Left renal pelvis (tissue), 4 donors: ENCODE measurements at places on chromosomes 16 and 17. TPM values are rescaled to one million over a fixed set of nuclear protein-coding genes. Genes with fewer than 3 reads are reported as not detected.

The ZSCAN10 gene
- not detected for polyA plus RNA-seq

The SCARF1 gene
- 5.3 TPM for polyA plus RNA-seq

GRCh38 chr17:10702574-10702973 lies 5.2 kb downstream of the ADPRM start:
- DNase-seq, result no peak

The TBC1D3H gene
- polyA plus RNA-seq, result not detected

GRCh38 chr16:21717608-21718007 lies 53.8 kb downstream of the OTOA start:
- DNase-seq, result no peak

DNA sequence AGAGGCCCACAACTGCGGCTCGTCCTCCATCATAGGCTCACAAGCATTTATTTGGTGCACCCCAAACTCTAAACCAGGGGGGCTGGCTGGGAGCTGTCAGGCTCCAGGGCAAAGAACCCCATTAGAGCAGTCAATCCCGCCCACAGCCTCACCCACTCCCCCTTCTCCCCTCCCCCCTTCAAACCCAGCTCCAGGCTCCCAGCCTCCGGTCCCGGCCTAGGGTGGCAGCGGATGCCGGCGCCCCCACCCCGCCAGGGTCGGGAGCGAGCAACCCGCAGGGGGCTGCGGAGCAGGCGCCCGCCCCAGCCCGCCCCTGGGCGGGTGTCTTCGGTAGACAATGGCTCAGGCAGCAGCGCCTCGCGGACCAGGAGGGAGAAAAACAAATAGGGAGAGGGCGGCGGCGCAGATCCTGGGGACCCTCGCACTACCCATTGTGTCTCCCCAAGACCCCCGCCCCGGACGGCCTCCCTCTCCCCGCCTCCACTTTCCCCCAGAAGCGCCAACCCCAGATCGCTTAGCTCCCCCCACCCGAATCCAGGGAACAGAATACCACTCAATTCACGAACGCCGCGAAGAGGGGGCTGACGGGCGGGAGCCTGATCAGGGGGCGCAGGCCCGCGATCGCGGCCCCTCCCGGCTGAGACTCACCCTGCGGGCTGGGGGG lies 572 bp downstream of the FAM171A2 start:
- no peak for DNase-seq

DNA sequence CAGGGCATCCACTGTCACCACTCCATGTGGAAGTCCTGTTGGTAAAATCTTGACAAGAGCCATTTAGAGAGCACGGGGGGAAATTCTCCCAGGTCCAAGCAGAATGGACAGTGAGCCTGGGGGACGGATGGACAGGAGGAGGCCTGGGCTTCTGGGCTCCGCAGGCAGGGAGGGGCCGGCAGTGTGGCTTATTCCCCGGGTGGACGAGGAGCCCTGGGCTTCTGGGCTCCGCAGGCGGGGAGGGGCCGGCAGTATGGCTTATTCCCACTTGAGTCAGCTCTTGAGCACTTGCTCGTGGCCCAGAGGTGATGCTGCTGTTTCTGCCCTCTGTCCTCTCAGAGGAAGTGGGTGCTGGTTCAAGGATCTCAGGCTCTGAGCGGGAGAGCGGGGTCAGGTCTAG lies 22.2 kb upstream of the RPL13 start:
- no peak for DNase-seq

- DNase-seq, result no peak
These were observed 74.2 kb upstream of the NLK start for GRCh38 chr17:27968206-27968732.

The MYH3 gene
- 5.8 TPM for polyA plus RNA-seq

The CIITA gene
- 6.7 TPM for polyA plus RNA-seq

DNA sequence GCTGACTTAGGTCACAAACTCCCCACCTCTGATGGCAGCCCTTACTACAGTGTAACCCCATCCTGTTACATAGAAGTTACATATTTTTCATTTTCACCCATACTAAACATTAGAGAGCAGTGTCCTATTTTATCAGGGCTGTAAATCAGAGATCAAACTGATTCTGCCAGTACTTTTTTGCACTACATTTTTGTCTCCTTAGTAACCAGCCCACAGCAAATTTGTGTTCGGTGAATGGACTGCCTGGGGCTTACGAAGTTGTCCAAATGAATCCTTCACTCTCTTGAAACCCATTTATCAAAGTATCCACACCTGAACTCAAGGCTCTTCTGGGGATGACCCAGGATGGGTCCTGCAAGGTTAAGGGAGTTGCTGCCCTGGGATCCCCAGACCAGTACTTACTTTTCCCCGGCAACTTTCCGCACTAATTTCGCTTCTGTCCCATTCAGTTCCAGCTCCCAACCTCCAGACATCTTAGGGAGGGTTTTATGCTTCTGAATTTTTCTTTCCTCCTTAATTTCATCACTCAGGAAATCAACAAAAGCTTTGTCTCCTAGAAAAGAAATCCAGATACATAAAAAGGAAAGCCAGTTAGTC lies 1.1 kb downstream of the C1QBP start:
- no peak for DNase-seq

DNA sequence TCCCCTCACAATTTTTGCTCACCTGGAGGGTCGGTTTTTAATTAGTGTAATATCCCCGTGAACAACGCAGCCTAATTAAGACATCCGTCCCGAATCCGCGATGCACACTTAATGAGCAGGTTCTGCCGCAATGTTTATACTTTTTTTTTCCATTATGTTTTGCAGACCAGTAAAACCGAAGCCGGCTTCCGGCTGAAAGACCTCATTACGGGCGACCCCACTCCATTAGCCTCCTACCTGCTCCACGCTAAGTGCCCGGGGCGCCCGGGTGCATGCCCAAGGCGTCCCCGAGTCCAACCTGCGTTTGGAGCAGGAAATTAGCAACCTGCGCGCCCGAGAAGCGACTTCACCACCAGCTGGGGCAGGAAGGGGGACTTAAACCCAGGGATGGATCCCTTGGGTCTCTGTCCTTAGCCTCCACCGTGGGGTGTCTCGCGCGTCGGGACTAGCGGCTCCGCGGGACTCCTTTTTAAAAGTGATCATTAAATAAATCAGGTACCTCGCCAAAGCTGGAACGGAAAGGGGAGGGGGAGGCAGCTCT lies 1.7 kb downstream of the RBFOX3 start:
- no peak for DNase-seq

DNA sequence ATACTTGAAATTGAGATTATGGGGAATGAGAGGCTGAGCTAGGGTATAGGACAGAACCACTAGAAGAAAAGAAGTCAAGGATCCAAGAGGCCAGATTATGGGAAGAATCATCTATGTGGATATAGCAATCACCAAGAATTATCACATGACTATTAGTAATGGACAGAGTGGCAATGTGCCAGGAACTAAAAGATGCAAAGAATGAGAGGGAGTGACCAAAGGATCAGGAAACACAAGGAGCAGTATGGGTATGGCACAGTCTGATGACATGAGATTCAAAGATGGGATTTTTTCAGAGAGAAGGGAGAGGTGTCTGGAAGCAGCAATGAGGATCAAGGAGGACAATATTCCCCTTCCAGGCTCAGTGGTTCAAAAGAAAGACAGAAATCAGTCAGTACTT lies 212.2 kb downstream of the AATF start:
- no peak for DNase-seq

DNA sequence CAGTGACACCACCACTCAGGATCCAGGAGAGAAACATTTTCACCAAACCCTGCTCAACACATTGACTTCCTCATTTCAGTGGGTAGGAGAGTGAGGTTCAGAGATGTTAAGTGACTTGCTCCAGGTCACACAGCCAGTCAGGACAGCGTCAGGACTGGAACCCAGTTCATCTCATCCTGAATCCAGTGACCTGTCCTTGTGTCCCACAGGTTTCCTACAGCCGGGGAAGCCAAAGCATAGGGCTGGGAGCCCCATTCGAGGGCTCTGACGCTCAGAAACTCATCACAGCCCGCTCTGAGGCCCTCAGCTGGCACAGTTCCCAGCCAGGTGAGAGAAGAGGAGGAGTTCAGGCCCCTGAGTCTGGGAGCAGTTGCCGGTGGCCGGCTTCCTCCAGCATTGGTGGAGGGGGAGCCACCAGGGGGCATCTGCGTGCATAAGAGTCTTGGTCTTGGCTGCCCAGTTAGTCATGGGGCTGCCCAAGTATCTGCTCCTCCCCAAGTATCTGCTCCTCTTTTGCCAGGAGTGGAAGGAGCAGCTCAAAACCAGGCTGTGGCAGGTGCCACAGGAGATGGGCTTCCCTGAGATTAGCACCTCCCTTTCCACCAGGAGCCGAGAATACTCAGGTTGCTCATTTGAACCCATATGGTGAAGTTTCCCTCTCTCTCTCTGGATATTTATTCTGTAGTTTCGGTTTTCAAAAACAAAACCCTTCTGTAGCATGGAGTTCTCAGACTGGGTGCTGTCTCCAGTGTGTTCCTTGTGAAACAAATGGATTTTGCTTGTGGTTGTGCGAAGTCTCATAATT lies 56.0 kb downstream of the TNFRSF13B start:
- DNase-seq, result no peak

- DNase-seq, result no peak
These were observed 29.1 kb upstream of the IRX6 start for GRCh38 chr16:55294931-55295342.

The FBXW10 gene
- 0.68 TPM for polyA plus RNA-seq

- DNase-seq, result no peak
These were observed 1.1 kb downstream of the ACTG1 start for GRCh38 chr17:81511554-81511803.

DNA sequence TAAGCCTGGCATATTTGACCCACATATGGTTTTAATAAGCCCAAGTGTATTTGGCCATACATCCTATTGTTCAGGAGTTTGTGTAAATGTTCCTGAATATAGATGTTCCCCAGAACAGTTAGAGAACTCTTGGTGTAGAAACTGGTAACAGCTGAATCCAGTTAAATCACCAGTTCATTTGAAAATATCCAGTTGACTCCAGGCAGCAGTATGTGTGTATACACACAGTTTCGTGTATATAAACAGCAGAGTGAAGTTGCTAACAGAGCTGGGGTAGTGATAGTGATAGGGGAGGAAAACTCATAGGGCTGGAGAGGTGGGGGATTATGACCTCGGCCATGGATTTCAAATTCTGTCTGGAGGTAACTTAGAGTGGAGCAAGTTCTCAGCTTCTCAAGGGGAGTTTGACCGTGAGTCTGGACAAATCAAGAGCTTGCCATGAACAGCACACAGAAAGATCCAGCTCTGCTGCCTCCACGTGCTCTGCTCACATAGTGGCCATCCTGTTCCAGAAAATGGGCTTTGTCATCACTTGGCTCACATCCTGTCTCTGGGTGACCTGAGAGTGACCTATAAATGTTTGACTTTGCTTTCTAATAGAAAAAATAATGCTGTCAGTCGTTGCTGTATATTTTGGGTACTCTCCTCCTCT lies 30.6 kb upstream of the MMD start:
- DNase-seq, result no peak

The RAB37 gene
- polyA plus RNA-seq, result 5.6 TPM

DNA sequence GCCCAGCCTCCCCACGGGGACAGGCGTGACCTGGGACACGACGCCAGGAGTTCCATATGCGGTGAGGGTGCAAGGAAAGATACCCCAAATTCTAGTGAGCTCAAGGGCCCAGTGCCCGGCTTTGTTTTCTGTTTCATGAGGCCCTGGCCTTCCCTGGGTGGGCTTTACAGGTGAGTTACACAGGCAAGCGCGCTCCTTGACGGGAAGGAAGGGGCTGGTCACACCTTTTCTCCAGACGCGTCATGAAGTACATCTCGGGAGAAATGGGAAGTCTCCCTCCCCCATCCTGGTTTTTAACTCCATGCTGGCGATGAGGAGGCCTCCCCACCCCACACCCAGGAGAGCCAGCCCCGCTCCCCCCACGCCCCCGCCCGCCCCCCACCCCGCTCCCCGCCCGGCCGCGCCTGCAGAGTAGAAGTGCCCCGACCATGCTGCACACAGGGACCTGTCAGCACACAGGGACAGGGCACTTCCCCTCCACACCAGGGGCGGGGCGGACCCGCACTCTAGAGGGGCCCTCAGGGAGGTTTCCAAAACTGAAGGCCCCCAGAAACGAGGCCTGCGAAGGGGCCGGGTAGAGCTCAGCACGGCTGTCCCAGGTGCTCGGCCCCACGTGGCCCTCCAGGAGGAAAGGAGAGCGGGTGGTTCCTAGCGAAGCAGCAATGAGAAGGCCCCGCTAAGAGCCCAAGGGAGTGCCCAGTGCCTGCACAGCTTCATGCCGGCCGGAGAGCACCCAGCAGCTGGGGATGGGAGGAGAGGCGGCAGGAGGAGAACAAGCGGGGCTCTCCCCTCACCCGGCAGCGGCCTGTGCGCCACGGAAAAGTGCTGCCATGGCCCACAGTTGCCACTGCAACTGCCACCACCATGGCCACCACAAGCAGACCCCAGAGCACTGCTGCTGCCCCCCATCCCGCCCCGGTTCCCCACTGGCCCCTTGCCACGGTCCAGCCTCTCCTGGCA lies 7.7 kb downstream of the CYB561 start:
- DNase-seq, result no peak

- peak; percentile 59 for DNase-seq
These were observed 19.8 kb downstream of the COX4I1 start for GRCh38 chr16:85819245-85819644.
